NCI-H526 (cell line): ENCODE measurements at places on chromosomes 11 and 22.
A peak's percentile ranks its signal among the peaks of the same experiment; 100 is the strongest.

DNA sequence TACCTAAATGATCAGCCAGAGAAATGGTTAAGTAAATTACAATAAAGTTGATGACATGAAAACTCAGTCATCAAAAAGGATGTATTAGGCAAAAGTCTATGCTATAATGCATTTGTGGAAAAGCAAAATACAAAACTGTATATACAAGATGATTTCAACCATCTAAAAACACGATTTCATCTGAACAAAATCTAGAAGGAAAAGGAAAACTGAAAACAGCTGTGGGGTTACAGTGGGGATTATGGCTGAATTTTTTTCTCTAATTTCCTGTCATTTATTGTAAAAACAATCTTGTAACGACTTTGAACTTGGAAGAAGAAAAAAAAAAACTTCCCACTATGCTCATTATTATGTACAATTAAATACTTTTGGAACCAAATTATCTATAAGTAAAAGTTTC is 30.3 kb downstream of the CHEK2 start:
- no peak for DNase-seq

DNA sequence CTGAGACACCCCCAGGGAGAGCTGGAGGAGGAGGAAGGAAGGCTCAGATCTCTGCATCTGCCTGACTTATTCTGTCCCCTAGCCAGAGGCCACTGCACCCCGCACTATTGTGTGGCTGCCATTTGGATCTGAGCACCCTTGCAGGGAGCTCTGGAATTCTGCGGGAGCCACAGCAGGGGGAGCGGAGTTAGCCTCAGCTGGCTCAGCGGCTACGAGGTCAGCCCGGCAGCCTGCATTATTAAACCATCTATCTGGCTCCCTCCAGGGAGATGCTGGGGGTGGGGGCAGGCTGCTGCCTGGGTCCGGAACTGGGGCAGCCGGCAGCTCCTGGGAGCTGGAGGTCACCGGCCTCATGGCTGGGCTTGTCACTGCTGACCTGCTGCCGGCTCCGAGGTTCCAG is 6.5 kb upstream of the ELFN2 start:
- no peak for DNase-seq

- DNase-seq, result no peak
These were observed 1.9 kb downstream of the RGL4 start for GRCh38 chr22:23692598-23693291.

DNA sequence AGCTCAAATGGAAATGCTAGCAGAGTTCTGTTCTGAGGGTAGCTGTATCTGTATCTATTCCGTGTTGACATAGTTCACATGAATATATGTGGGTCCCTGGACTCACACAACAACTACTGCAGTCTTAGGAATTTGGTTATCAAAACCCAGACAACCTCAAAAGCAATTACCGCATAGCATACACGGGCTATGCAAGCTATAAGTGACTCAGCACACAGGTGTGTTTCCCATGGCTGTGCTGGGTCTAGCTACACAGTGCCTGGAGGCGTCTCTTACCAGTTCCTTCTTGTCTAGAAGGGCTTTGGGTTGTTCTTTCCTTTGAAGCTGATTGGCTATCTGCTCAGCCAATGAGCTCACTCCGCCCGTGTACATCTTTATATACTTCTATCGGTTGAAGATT is 98.2 kb upstream of the BID start:
- DNase-seq, result no peak

DNA sequence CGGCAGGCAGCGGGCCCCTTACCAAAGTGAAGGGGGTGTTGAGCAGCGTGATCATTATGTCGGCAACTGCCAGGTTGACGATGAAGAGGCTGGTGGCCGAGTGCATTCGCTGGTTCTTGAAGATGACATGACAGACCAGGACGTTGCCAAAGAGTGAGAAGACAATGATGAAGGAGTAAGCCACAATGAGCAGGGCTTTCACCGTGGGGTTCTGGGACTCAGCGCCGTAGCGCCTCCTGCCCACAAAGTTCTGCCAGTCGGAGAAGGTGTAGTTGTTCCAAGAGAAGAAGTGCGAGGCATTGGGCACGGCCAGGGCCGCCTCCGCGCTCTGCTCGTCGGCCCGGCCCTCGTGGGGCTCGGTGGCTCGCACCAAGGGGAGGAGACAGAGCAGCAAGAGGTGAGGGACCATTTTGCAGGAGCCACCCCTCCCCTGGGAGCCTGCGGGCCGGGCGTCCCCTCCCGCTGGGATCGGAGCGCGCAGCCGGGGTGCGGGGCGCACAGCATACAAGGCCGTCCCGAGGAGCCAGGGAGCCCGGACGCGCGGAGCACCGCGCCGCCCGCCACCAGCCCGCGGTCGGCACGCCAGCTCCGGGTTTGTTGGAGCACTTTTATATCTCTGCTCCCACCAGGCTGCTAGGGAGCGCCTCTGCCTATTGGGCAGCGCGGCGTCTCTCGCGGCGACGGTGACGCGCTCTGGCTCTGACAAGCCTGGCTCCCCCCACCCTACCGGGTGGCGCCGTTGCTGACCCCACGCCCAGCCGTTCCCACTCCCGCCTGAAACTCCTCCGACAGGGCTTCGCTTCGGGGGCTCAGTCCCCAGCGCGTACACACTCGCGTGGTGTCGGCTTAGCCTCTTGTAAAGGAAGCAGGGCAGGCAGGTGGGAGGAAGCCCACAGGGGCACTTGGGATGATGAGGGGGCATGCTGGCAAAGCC is at the start of gene GPR83:
GPR83 (minus strand) TSS at position 581 of the 934 bp plus-strand sequence; CDS start at position 409, 172 bp downstream.
- peak; percentile 81 for DNase-seq

DNA sequence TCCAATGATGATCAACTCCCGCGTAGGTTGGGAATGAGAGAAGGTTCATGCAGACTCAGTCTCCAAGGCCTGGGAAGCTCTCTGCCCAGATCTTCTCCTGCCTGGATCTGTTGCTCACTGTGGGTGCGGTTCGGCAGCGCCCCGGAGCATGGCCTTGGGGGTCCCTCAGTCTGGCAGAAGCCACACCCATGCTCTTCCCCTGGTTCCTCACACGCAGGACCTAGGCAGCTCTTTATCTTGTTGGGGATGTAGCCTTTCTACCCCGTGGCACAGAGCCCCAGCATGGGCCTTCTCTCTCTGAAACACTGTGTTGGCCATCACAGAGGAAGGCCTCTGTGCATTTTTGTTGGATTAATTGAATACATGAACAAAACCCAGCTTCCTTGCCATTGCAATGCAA is 1461.6 kb downstream of the BRD1 start:
- no peak for DNase-seq

DNA sequence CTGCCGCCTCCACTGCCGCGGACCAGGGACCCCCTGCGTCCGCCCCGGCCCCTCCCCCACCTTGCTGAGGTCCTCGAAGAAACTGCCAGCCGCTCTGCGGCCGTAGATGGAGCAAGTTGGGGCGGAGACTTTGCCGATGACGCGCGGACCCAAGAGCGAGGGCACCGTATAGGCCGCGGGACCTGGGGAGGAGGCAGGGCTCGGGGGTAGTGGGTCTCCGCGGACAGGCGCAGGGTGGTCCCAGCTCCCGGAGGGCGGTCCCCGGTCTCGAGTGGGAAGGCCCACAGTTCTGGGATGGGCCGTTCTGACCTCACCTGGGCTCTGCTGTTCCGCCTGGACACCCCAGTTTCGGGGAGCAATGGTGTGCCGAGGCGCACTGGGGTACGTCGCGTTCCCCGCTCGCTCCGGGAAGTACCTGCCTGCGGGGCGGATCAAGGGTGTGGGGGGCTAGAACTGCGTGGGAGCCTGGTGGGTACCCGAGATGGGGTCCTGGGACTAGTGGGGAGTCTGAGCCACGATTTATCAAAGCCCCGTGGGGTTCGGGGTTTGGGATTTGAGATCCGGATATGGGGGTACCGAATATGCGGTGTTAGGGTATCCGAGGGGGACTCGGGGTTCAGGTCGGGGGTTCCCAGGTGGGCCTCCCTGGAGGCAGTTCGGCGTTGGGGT is 1.2 kb upstream of the TYMP start:
- DNase-seq, result no peak

DNA sequence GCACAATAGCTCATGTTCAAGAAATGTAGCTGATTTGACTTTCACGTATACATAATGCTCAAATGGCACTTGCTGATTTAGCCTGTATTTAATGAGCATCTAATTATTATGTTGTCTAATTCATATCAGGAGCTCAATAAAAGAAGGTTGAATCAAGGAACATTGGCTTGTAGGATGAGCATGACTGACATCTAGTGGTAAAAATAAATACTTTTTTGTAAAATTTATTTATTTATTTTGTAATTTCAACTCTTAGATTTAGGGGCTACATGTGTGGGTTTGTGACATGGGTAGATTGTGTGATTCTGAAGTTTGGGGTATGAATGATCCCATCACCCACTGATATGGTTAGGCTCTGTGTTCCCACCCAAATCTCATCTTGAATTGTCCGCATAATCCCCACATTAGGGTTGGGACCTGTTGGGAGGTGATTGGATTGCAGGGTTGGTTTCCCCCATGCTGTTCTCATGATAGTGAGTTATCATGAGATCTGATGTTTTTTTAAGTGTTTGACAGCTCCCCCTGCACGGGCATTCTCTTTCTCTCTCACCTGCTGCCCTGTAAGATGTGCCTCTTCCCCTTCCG is 1.7 kb upstream of the OR52E5 start:
- DNase-seq, result no peak

DNA sequence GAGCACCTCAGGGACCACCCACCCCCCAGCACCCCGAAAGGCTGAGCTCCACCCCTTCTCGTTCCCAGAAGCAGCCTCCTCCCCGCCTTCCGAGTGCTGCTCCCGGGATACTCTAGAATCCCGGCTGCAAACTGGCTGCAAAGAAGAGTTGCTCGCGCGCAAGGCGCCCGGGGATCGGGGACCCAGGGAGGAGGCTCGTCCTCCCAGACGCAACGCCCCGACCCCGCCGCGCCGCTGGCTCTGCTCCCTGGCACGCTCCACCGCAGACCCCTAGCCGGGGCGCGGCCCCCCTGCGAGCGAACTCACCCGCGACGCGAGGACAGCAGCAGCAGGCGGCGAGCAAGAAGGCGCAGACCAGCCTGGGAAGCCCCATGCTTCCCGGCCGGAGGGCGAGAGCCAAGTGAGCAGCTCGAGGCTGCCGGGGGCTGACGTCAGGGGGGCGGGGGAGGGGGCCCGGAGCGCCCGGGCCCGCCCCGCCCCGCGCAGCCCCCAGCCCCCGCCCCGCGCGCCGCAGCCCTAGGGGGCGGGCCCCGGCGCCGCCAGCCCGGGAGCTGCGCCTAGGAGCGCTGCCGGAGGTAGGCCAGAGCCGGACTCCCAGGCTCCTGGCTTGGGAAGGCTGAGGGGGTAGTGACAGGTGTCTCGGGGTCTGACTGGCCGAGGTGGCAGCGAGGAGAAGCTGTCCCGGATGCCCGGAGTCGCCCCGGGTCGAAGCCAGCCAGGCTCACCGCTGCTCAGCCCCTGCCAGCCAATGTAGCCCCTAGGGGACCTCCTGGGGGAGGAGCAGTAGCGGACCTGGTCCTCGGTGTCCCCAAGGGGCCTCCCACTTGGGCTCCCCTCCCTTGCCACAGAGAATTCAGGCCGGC is at the start of gene MCAM:
MCAM (minus strand) TSS at position 402 of the 863 bp plus-strand sequence; CDS start at position 373, 29 bp downstream.
- peak; percentile 53 for DNase-seq
